ENCODE measurements at places on chromosomes 6 and 20. TPM values are rescaled to one million over a fixed set of nuclear protein-coding genes. Genes with fewer than 3 reads are reported as not detected.

GRCh38 chr6:20948556-20948955 is 414.3 kb downstream of the CDKAL1 start:
- H3K4me3 ChIP-seq, result no peak overlapping the region
- H3K4me1 ChIP-seq, result peaks cover 5% of the 10 kb centered on the region
- no peak overlapping the region for H3K27ac ChIP-seq
- H3K36me3 ChIP-seq, result peaks cover 2% of the 10 kb centered on the region
- no peak for DNase-seq

DNA sequence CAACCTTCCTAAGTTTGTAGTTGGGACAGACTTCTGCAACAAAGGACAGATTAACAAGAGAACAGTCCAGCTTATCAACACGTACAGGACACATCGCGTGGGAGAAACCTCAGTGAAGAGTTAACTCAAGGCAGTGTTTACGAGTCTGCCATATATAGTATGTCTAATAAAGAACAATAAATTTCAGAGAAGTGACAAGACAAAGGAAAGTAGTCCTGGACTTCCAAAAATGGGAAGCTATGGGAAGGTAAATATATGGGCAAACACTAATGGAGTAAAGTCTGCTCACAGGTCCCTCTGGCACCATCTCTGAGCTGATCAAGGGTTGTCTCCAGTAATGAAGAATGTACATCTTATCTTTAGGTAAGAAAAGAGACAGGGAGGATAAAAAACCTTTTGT is 34.9 kb downstream of the GCM1 start:
- no peak overlapping the region for H3K27ac ChIP-seq
- H3K36me3 ChIP-seq, result no peaks in the 10 kb centered on the region
- DNase-seq, result no peak
- peaks cover 7% of the 10 kb centered on the region for H3K4me1 ChIP-seq
- H3K27me3 ChIP-seq, result no peaks in the 10 kb centered on the region

DNA sequence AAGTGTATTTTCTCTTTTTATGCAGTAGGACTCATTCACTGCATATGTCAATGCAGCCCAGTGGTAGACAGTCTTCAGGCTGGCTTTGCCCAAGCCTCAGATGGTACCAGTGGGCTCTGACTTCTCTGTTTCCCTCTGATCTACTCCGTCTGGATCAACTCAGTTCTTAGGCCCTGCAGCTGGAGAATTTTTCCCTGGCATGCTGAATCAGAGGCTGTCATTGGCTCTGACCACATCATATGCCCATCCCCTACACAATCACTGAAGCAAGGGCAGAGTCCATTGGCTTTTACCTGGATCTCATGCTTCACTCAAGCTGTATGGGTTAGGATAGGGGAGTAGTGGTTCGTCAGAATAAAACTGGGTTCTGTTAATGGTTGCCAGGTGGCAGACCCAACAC is 57.8 kb downstream of the KIZ start:
- H3K36me3 ChIP-seq, result peaks cover 1% of the 10 kb centered on the region
- no peak for DNase-seq
- no peaks in the 10 kb centered on the region for H3K4me1 ChIP-seq
- no peak overlapping the region for H3K27ac ChIP-seq

- no peak overlapping the region for H3K4me3 ChIP-seq
- H3K36me3 ChIP-seq, result no peaks in the 10 kb centered on the region
- no peak overlapping the region for H3K27ac ChIP-seq
- no peaks in the 10 kb centered on the region for H3K4me1 ChIP-seq
- no peaks in the 10 kb centered on the region for H3K27me3 ChIP-seq
These were observed 340.7 kb downstream of the ADGRB3 start for GRCh38 chr6:68975816-68976215.

KCNQ2 gene
- total RNA-seq, result not detected

Data from activated CD8-positive, alpha-beta T cell treated with anti-CD3 and anti-CD28 coated beads for 36 hours (primary cell).